Myocyte (in vitro differentiated cells): ENCODE measurements at places on chromosomes 12 and 14.

- no peak for DNase-seq
Measured at GRCh38 chr12:65156366-65156841, 13.0 kb upstream of the LEMD3 start.

DNA sequence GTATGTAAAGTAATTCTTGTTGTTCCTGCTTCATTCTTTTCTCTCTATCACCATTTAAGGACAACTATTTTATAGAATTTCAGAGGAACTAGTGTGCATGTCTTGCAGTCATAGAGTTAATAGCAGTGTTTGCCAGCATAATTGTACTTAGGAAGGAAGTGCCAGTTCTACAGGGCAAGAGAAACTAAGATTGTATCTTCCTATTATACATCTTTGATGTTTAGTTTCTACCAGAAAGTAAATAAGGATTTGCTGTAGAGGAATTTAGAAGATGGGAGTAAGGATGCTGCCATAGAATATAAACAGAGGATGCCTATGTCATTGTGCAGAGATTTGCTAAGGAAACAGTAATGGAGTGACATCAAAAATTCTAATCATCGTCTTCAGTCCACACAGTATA is 270.9 kb upstream of the NPAS3 start:
- no peak for DNase-seq

- DNase-seq: peak; percentile 47
Measured at GRCh38 chr12:88052686-88053085, 23.5 kb upstream of the C12orf50 start.

DNA sequence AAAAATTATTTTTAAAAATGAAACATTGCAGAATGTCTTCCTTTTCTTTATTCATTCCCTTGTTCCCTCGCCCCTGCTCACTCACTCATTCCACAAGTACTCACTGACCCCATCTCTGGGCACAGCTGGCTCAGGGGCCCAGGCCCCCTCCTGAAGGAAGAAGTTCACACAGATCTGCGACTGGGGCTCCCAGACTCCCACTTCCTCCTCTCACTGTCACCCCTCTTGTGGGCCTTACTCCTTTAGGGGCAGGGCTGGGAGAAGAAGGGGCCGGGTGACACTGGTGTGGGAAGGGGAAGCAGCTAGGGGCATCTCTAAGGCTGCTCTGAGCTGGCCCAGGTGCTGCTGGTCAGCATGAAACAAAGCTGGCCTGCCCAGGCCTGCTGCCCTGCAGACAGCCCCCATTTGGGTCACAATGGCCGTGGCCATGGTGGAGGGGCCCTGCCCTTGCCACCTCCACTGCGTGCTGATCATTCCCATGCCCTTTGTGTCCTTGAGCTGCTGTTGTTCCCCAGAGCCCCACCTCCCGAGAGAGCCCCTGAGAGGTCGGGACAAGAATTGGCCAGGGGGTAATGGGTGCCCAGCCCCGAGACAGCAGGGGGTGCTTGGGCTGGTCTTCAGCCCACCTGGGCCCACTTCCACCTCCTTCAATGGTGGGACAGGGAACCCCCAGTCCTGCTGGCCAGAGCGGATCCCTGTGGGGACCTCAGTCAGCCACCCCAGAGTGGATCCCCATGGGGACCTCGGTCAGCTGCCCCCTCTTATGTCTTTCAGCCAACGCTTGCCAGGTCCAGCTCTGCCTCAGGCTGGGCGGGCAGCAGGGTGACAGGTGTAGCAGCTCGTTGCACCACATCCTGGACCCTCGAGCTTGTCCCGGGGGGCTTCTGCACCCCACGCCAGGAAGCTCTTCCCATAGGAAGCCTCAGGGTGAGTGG is 212.4 kb upstream of the C14orf180 start:
- DNase-seq: no peak

- no peak for DNase-seq
Measured at GRCh38 chr14:100696590-100696989, 30.1 kb upstream of the DLK1 start.

GRCh38 chr14:104246401-104247335 is 108.3 kb downstream of the KIF26A start:
- no peak for DNase-seq

DNA sequence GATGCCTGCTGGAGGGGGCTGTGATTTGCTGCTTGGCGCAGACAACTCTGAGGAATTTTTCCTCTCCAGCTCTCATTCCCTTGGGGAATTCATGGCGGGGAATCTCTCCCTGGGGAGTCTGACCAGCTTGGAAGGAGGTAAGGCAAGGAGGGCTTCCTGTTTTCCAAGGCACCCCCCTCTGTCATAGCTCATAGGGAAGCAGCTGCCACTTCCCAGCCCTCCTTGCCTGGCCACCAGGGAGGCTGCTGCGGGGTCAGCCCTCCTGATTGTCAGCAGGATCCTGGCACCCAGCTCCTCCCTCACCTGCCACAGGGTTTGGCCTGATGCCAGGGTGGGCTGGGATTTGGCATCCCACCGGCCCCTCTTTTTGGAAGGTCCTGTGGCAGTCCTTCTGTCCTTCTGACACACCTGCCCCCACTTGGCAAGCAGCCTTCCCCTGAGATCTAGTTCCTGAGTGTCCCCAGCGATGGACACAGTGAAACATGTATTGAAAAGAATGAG is 74.9 kb downstream of the TSPAN9 start:
- DNase-seq: no peak

GRCh38 chr12:132698341-132698740 is 11.0 kb downstream of the PXMP2 start:
- no peak for DNase-seq

DNA sequence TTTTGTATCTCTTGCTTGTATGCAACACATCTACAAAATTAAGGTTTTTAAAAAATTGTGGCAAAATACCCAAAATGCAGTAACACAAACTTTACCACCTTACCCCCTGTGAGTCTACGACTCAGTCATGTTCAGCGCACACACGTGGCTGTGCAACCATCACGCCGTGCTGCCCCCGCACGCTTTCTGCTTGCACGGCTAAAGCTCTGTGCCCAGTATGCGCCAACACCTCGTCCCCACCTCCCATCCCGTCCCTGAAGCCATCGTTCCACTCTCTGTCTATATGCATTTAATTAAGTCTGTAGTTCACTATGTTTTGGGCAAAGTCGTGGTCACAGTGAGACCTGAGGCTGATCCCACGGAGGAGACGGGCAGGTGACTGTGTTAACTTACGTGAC is 36.4 kb downstream of the FZD10 start:
- DNase-seq: no peak

DNA sequence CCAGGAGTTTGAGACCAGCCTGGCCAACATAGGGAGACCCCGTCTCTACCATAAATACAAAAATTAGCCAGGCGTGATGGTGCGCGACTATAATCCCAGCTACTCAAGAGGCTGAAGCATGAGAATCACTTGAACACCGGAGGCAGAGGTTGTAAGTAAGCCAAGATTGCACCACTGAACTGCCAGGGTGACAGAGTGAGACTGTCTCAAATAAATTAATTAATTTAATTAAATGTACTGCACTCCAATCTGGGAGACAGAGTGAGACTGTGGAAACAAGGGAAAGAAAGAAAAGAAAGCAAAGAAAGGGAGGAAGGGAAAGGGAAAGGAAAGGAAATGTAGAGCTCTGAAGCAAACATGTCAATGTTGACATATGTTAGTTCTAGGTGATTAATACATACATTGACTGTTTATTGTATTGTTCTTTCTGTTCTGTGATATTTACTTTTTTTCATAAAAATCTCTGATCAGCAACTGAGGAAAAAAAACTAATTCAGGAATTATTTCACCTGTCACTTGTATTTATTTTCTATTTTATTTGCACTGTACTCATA is 99.6 kb downstream of the DENND5B start:
- no peak for DNase-seq

DNA sequence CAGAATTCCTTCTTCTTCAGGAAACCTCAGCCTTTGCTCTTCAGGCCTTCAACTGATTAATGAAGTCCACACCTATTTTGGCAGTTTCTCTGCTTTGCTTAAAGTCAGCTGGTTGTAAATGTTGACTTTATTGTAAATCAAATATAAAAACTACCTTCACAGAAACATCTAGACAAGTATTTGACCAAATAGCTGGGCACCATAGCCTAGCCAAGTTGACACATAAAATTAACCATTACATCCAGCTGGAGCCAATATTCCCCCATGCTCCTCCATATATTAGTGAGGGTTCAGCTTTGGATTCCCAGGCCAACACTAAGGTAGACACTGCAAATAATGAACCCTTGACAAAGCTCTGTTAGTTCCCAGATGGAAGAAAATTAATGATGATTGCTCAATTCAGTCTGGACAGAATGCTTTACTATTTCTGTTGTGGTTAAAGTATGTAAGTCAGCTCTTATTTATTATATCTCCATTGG is 125.5 kb downstream of the ZFP36L1 start:
- no peak for DNase-seq

- peak; percentile 43 for DNase-seq
Measured at GRCh38 chr12:24822121-24822899, 126.6 kb downstream of the BCAT1 start.

GRCh38 chr14:24808412-24808811 is 174.4 kb upstream of the GZMB start:
- no peak for DNase-seq

GRCh38 chr14:63345826-63346225 is 27.1 kb upstream of the GPHB5 start:
- DNase-seq: no peak

DNA sequence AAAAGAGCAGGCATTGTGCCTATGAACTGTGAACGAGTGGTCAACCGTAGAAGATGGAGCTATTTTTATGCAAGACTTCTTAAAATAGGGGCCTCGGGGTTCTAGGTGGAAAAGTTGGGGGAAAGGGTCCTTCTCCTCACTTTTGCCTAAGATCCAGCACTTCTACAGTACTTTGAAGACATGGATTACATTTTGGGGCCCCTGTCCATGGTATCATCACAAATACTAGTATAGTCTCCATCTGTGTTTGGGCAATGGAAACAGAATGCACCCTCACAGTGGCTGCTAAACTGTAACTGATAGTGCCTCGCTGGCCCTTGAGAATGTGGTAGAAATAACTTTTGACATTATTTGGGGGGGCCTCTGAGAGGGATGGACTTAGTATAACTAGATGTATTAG is 5.5 kb upstream of the CCDC184 start:
- no peak for DNase-seq

GRCh38 chr14:89139404-89140247 is 277.4 kb downstream of the FOXN3 start:
- DNase-seq: no peak

- DNase-seq: no peak
Measured at GRCh38 chr12:41188058-41188840, at the start of gene PDZRN4. TSS of gene PDZRN4 (plus strand) at chr12:41188320.

DNA sequence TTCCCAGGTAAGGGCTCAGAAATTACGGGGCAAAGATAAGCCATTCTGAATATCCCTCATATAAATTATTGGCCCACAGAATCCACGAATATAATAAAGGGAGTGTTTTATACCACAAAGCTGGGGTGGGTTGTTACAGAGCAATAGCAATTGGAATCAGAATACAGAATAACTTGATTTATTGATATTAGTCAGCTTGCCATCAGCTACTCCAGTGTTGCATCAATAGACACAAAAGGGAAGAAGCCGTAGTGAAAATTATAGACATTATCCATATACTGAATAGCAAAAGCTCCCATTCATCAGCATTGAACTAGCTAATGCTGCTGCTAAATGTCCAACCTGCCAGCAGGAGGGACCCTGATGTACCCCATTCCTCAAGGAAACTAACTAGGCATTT is 18.3 kb downstream of the MDGA2 start:
- no peak for DNase-seq

DNA sequence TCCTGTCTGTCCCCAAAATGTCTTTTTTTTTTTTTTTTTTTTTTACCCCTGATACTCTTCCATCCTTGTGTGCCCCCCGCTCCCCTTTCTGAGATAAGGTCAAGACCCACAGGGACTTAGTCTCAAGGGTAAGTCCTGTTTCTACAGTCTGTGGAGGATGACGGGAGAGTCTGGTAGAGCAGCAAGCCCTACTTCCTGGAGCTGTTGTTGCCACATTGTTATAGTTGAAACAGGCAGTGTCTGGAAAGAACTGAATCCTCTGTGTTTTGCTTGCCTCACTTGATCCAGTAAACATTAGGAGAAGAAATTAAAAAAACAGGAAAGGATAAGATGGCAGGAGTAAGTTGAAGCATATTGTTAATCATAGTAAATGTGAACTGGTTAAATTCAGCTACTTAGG is 45.5 kb downstream of the ZNF664 start:
- no peak for DNase-seq

- DNase-seq: no peak
Measured at GRCh38 chr12:76940671-76941445, 62.0 kb upstream of the CSRP2 start.

- no peak for DNase-seq
Measured at GRCh38 chr14:56153267-56153666, 35.1 kb downstream of the PELI2 start.

DNA sequence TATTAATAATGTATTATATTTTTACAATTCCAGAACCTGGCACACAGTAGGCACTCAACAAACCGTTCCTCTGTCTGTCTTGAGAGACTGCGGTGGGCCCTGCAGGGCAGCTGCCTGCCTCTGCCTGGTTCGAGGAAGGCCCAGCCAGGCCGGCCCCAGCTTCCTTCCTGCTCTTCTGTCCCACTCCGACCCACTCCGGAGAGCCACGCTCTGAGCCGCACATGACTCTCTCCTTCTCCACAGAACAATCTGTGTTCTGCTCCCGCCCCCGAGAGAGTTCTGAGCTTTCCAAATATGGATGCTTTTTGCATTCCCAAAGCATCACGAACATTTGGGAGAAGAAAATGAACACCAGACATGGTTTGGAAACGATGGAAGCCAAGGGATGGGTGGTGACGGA is 57.3 kb downstream of the TTC7B start:
- no peak for DNase-seq

DNA sequence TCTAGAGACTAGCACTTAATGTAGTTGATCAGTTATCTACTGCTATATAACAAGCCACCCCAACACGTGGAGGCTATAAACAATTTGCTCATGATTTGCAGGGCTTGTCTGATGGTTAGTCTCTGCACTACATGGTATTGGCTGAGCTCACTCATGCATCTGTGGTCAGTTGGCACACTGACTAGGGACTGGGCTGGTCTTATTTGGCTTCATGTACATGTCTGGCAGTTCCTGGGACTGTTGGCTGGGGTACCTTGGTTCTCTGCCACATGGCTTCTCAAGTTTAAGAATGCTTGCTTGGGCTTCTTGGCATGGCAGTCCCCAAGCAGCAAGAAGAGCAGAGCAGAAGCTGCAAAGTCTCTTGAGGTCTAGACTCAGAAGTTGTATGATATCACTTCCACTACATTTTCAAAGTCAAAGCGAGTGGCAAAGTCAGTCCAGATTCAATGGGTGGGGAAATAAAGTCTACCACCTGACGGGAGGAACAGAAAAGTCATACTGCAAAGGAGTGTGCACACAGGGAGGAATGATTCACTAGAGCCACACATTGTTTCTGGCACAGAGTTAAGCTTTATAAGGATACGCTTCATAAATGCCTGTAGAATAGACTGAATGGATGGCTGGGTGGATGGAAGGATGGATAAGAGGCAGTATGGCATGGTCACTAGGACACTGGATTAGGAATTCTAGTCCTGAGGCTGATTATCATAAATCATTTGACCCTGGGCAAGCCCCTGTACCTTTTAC is 44.8 kb upstream of the PTHLH start:
- no peak for DNase-seq

GRCh38 chr12:47193066-47193465 is 113.3 kb upstream of the AMIGO2 start:
- no peak for DNase-seq
